GM12891 (cell line): ENCODE measurements at places on chromosomes 4 and X.

DNA sequence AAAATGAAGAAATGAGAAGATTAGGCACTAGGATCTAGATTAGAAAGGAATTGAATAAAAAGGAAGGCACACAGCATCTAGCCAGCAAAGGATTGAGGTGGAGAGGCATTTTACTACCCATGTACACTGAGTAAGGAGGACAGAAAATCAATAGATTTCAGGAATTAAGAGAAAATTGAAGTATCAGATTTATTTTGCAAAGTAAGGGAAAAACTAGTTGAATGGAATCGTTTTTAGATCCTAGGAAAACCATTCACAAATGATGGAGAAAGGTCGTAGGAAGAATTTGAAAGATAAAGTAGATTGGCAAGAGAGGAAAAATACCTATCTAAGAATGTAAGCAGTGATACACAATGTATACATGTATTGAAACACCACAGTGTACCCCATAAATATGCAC, 31.3 kb downstream of the ENOPH1 start:
- no peak for DNase-seq

DNA sequence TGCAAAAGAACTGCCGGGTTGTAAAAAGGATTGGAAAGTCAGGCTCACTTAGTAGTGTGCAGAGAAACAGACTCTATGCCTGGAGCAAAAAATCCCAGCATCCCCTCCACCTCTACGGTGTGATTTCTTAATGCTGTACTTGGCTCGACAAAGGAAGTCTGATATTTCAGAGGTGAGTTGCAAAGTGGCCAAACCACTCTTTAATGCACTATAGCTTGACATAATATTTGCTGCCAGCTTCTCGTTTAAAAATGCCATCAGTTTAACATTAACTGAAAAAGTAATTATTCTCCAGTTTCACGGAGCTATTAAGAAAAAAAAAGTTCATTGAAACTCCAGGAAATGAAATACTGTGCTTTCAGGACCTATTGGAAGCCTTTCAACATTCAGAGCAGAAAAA, 448.3 kb upstream of the ZFP42 start:
- DNase-seq = no peak

DNA sequence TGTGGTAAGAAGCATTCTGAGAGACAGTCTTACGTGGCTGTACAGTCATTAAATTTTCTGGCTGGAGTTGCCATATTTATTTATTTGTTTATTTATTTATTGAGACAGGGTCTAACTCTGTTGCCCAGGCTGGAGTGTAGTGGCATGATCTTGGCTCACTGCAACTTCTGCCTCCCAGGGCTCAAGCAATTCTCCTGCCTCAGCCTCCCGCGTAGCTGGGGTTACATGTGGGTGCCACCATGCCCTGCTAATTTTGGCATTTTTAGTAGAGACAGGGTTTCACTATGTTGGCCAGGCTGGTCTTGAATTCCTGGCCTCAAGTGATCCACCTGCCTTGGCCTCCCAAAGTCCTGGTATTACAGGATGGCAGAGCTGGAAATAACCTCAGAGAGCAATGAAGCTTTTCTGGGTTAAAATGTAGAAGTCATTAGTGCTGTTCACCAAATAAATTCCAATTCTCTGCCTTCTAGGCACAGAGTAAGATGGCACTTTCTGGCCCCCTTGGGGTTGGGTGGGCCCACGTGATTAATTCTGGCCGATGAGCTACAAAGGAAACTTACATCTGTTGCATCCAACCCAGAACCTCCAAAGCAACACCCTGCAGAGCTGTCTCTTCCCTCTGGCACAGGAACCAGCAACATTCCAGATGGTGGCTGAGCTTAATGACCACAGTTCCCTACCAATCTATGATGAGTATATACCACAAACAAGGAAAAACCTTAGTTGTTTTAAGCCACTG, 4.5 kb downstream of the MRFAP1 start:
- no peak for DNase-seq

GRCh38 chrX:97322401-97322800, 438.7 kb downstream of the RPA4 start:
- DNase-seq = no peak

- DNase-seq = peak; percentile 55
Observed at GRCh38 chr4:7045961-7046921, 3.1 kb downstream of the TADA2B start.

GRCh38 chrX:68936608-68937007, 107.8 kb downstream of the EFNB1 start:
- DNase-seq = no peak

GRCh38 chr4:80138551-80139538, 58.5 kb upstream of the PRDM8 start:
- peak; percentile 9 for DNase-seq

GRCh38 chrX:14897042-14897441, 23.8 kb downstream of the MOSPD2 start:
- no peak for DNase-seq

DNA sequence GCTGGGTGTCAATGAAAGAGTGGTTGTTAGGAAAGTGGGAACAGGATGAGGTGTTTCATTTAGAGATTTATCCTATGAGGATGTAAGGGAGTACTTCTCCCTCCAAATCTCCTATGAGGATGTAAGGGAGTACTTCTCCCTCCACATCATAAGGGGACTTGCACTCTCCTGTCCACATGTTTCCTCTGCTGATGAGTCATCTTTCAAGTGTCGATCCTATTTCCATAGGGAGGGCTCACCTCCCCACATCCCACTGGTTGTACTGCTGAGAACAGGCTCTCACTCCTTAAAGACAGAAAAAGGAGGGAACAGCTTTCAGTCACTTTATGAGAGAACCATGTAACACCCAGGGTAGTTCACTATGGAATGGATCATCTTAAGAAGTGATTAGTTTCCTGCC, 65.0 kb downstream of the INPP4B start:
- DNase-seq = no peak

DNA sequence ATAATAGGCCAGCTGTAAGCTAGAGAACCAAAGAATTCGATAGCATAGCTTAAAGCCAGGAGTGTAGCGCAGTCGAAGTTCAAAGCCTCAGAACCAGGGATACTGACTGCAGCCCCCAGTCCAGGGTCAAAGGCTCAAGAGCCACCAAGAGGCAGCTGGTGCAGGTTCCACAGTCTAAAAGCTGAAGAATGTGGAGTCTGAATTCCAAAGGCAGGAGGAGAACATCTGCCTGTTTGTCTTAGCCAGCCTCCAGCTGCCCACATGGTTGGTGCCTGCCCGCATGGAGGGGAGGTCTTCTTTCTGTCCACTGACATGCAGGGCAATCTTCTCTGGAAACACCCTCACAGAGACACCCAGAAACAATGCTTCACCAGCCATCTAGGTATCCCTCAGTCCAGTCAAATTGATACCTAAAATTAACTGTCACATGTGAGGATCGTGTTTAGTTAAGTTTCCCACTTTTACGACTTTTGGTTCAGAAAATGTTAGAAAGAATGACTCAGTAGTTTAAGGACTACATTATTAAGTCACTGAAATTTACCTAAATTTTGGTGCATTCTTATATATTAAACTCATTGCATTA, 52.8 kb upstream of the RHOH start:
- no peak for DNase-seq

DNA sequence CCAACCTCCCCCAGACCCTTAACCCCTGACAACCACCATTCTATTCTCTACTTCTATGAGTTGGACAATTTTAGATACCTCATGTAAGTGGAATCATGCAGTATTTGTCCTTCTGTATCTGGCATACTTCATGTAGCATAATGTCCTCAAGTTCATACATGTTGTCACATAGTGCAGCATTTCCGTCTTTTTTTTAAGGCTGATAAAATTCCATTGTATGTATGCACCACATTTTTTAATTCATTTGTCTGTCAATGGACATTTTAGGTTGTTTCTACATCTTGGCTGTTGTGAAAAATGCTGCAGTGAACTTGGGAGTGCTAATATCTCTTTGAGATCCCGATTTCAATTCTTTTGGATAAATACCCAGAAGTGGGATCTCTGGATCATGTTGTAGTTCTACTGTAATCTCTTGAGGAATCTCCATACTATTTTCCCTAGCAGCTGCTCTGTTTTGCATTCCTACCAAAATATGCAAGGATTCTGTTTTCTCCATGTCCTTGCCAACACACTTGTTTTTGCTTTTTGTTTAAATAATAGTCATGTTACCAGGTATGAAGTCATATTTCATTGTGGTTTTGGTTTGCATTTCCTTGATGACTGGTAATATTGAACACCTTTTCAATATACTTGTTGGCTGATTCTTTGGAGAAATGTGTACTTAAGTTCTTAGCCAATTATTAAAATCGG, 48.8 kb upstream of the ADAD1 start:
- DNase-seq = no peak

- DNase-seq = no peak
Observed at GRCh38 chr4:13212936-13213335, 271.2 kb downstream of the RAB28 start.

DNA sequence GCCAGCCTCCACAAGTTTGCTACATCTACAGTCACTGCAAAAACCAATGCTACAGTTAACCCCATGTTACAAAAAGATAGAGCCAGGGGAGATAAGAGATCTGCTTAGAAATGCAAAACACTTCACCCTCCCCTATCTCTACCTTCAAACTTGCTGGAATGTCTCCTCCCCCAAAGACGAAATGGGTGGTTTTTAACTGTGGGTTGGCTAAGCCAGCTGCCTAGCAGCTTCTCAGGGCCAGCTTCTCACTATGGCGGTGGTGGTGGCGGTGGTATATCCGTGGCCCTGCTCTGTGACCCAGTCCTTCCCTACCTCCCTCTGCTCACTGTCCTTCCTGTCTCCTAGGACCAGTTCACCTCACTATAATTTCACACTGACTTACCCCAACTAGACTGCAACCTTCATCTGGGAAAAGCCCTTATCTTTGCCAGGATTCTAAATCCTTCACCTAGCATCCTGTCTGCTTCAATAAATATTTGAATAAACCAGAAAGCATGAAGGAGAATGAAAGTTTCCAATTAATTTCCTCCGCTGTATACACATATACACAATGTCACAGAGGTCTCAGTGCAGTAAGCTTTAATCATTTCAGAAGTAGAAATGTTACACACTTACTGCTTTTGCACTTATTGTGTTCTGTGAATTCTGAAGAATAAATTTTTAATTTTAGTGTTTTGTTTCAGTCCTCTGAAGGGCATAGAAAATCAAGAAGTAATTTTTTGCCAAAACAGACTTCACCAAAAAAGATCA, 46.3 kb downstream of the SH3KBP1 start:
- no peak for DNase-seq

DNA sequence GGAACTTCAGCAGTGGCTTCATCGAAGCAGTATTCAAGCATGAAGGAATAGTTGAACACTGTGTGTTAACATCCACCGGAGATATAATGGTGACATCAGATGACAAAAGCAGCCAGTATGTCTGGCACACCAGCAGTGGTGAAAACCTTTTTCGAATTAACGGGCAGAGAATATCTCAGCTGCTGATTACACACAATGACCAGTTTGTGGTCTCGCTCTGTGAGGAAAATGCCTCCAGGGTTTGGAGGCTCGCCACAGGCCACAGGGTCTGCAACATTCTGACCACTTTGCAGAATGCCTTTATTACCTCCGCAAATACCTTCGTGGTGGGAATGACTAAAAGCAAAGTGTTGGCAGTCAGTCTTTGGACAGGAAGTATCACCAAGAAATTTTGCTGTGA, 201.5 kb downstream of the NWD2 start:
- DNase-seq = no peak

- DNase-seq = no peak
Observed at GRCh38 chr4:126957556-126957955, 675.2 kb upstream of the INTU start.

DNA sequence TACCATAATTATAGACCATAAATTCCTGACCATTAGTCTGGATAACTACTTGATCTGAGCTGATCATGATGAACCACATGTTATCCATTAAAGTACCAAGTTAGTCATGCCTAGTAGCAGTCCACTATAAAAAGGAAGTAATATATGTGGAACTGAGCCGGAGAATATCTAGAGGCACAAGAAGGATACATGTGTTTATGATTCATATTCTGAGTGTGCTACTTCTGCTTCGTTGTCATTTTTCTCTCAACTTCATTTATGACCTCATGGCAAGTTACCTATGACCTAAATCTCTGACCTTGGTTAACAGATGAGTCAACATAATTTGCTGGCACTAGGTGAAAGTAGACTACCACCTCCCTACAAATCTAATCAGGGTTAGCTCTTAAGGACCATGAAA, 56.5 kb upstream of the ANKRD17 start:
- no peak for DNase-seq

- DNase-seq = no peak
Observed at GRCh38 chrX:85988353-85988752, 59.0 kb downstream of the CHM start.

- no peak for DNase-seq
Observed at GRCh38 chrX:78075787-78076389, 28.2 kb upstream of the PGK1 start.

DNA sequence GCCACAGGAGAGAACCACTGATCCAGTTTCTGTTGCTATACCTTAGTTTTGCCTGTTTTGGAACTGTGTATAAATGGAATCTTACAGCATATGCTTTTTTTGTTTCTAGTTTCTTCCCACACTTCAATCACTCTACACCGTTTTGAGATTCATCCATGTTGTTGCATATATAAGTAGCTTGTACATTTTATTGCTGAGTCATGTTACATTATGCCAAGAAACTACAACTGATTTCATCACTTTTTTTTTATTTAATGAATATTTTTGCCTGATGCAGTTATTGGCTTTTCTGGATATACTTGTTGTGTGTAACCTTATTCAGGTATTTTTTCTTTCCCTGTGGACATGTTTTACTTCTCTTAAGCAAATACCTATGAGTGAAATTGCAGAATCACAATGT, 1135.9 kb downstream of the RAPGEF2 start:
- DNase-seq = no peak

GRCh38 chrX:19863857-19864223, 23.6 kb downstream of the SH3KBP1 start:
- no peak for DNase-seq

DNA sequence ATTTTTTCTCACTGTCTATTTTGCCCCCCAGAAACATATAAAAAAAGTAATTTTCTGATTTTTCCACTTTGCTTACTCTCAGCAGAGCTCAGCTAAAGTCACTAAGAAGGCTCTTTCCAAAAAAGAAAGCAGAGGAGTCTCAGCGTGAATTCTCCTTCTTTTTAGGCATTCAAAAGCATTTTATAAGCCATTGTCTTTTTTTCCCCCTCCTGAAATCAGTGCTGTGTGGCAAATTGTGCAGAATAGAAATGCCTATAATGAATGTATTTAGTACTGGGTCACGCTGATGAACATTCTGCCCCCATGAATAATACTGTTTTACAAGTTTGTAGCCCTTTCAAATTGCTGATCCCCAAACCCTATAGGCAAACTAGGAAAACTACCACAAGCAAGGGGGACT, 1.6 kb upstream of the PCDH18 start:
- DNase-seq = no peak

GRCh38 chr4:33924239-33924638, 2320.1 kb downstream of the ARAP2 start:
- DNase-seq = no peak
